ENCODE measurements at places on chromosomes 11 and 22. TPM values are rescaled to one million over a fixed set of nuclear protein-coding genes. Genes with fewer than 3 reads are reported as not detected.

GRCh38 chr22:22424956-22425355 is 83.6 kb downstream of the ZNF280B start:
- no peak for DNase-seq
- no peak overlapping the region for H3K4me3 ChIP-seq
- H3K4me1 ChIP-seq: no peaks in the 10 kb centered on the region
- H3K27me3 ChIP-seq: peaks cover 39% of the 10 kb centered on the region
- no peaks in the 10 kb centered on the region for H3K36me3 ChIP-seq
- no peak overlapping the region for H3K27ac ChIP-seq

DNA sequence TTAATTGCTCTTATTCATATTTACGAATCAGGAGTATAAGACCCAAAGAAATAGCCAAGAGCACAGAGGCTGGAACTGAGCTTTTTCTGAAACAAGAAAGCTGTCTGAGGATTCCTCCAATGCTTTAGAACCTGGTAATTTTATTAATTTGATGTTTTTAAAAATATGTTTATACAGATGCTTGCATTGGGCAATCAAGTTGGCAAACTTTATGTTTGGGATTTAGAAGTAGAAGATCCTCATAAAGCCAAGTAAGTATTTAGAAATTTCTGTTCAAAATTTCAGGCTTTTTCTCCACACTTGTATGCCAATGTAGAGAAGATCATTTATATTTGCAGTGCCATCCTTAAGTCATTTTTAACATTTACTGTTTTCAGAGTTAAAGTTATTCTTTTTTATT is 24.3 kb upstream of the HIKESHI start:
- H3K27me3 ChIP-seq: no peaks in the 10 kb centered on the region
- H3K36me3 ChIP-seq: no peaks in the 10 kb centered on the region
- H3K27ac ChIP-seq: no peak overlapping the region
- no peak for DNase-seq
- H3K4me1 ChIP-seq: peaks cover 4% of the 10 kb centered on the region

- no peaks in the 10 kb centered on the region for H3K27me3 ChIP-seq
- DNase-seq: no peak
- H3K4me3 ChIP-seq: no peak overlapping the region
- H3K36me3 ChIP-seq: no peaks in the 10 kb centered on the region
- no peaks in the 10 kb centered on the region for H3K4me1 ChIP-seq
- H3K27ac ChIP-seq: no peak overlapping the region
Measured at GRCh38 chr11:28463826-28464225, 355.6 kb downstream of the METTL15 start.

Gene CHRDL2
- total RNA-seq: 1.3 TPM

Gene ACER3
- 27.5 TPM for total RNA-seq

Gene C11orf91
- total RNA-seq: not detected

Data from left lung (tissue), 14 donors.